Activated naive CD4-positive, alpha-beta T cell treated with anti-CD3 and anti-CD28 coated beads, Interleukin-2, amount 10 ng/mL, durations not matched to agents 7 days and 5 days (primary cell): ENCODE measurements at places on chromosomes 5 and 9.
A peak's percentile ranks its signal among the peaks of the same experiment; 100 is the strongest.

DNA sequence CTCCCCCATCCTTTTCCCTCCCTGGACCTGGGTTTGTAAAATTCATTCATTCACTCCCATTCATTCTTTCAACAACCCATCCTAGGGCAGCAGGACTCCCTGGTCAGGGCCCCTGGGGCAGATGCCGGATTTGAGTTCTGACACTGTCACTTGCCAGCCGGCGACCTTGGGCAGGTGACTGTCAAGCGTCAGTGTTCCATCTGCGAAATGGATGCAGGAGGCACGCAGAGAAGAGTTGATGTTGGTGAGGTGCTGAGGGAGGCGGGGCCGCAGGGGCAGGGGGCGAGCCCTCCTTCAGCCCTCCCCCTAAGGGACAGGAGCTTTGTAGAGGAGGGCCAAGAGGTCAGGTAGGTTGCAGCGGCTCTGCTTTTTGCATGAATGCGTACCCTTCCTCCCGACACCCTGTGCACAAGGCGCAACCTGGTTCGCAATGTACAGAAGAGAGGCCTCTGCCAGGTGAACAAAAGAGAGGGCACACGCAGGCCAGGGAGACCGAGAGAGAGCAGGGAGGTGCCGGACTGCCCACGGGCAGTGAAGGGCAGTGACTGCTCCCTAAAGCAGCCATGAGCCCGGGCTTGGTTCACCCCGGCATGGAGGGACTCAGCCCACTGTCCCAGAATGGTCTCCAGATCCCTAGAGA lies 128.1 kb downstream of the BARX1 start:
- peaks cover 6% of the 10 kb centered on the region for H3K4me1 ChIP-seq
- DNase-seq = no peak
- H3K4me3 ChIP-seq = no peak overlapping the region
- no peak overlapping the region for H3K27ac ChIP-seq
- H3K36me3 ChIP-seq = no peaks in the 10 kb centered on the region

DNA sequence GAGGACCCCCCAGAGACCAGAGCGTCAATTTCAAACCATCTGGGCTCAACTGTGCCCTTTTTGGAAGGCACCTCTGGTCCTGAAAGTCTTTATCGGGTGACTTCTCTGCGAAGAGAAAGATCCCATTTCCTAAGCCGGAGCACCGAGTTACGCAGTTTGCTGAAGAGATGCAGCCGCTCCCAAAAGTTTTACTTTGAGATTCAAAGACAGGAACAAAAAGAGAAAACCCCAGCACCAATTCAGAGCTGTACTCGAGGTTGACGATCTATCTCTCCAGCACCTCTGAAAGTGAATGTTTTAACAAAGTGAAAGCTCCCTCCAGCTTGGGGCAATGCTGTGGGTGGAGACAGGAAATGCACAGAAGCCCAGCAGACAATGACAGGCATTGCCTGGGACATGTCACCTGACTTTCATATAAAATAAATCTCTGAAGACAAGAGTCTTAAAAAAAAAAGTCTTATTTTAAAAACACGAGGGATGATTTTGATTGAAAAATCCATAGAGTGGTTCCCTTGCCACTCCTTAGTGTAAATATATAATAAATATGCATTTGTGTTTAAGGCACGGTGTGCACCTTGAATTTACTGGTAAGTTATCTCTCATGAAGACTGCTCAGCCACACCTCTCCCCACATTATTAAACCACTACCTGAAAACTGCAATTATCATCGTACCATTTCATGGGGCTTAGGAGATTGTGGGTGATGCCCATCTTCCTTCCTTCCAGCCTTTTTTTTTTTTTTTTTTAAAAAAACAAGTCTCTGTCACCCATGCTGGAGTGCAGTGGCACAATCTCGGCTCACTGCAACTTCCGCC lies 79.9 kb downstream of the FNBP1 start:
- peaks cover 58% of the 10 kb centered on the region for H3K36me3 ChIP-seq
- H3K27ac ChIP-seq = peak overlapping the region; percentile 98
- peak; percentile 87 for DNase-seq
- peaks cover 76% of the 10 kb centered on the region for H3K4me1 ChIP-seq
- H3K27me3 ChIP-seq = no peaks in the 10 kb centered on the region

DNA sequence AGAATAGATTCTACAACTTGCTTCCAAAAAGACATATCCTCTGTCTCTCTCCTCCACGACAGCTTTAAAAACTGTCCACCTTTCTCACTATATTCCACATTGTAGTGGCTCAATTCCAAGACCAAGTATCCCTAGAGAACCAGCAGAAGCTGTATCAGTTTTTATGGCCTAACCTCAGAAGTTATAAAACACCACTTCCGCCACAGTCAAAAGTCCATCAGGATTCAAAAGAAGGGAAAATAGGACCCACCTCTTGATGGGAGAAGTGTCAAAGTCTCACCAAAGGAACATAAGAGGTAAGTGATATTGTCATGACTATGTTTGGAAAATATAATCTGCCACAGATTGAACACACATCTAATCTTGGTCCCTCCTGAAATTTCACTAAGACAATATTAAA lies 299.2 kb upstream of the RGMB start:
- H3K4me3 ChIP-seq = no peak overlapping the region
- DNase-seq = no peak
- H3K36me3 ChIP-seq = no peaks in the 10 kb centered on the region
- H3K4me1 ChIP-seq = peaks cover 3% of the 10 kb centered on the region

DNA sequence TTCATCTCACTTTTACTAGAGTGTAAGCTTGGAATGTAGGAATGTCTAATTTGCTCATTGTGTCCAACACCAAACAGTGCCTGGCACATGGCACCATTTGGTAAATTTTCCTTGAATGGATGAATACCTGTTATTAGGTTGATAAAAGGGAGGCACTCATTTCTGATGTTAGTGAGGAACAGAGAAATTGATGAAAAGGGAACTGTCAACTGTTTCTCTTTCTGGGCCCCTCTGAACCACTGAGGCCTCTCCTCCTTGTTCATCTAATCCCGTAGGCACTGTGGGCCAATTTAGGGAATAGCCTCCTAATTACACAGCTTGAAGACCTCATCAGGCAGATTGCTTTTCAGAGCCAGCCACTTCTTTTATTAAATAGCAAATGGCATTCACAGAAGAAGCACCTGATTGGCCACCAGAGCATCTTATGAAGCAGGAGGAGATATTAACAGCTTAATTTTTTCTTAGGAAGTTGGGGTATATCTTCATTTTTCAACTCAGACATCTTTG lies 22.6 kb downstream of the MRRF start:
- H3K27me3 ChIP-seq = no peaks in the 10 kb centered on the region
- H3K27ac ChIP-seq = no peak overlapping the region
- no peaks in the 10 kb centered on the region for H3K4me1 ChIP-seq
- H3K4me3 ChIP-seq = no peak overlapping the region
- H3K36me3 ChIP-seq = peaks cover 31% of the 10 kb centered on the region
- DNase-seq = no peak

DNA sequence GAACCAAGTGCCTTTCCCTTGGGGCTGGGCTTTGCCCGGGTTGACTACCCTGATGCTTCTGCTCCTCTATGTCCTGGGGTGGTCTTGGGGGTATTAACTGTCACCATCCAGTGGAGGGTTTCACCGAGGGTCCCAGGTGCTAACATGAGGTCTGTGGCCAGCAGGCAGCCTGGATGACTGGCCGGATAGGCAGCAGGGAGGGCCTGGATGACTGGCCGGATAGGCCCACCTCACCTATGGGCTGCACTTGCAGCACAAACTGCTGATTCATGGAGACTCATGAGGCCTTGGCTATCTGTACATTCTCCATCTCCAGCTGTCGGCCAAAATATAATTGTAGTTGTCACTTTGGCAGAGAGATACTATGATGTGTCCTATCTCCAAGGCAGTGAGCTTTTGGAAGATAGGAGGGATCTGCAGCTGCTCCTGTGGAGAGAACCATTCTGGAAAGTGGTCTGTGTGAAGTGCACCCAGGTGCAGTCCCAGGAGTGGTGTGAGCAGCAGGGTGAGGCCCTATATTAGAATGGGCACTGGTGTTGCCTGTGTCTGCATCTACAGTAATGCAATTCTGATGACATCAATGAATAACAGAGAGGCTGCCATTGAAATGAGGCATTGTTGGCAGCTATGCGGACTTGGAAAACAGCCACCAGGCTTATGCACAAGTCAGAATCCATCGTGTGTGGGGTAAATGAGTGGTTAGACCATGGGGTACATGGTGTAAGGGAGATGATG lies 26.3 kb upstream of the CDKN2AIPNL start:
- no peak overlapping the region for H3K4me3 ChIP-seq
- peaks cover 8% of the 10 kb centered on the region for H3K27me3 ChIP-seq
- H3K36me3 ChIP-seq = no peaks in the 10 kb centered on the region
- no peak for DNase-seq
- no peak overlapping the region for H3K27ac ChIP-seq

DNA sequence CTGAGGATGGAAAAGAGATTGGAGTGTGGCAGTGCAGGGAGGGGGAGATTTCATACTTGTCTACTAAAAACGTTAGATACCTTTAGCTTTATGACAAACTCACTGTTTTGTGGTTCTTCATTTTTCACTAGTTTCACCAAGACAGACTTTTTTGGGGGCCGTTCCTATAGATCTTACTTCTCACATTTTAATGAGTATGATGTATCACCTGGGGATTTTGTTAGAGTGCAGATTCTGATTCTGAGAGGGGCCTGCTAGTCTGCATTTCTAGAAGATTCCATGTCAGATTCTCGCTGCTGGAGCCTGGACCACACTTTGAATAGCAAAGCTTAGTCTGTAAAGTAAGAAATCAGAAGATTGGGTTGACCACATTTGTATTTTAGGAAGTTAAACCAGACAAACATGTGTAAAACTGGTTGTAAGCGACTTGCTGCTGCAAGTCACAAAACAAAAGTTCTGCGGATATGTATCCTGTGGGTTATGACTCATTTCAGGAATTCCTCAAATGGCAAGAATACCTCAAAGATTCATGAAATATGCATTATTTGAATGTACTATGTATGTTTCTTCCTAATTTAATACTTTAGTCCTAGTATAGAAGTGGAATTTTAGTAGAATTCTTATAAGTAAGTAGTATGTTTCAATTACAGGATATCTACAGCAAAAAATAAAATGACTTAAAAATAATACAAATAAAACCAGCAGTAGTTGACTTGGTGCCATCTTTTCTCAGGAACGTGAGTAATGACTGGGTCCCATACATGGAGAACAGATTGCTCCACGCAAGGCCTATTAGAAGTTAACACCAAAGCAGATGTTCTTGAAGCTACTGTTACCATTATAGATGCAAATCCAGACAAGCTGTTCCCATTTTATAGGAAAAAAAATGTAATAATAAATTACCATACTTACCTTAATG lies 27.8 kb downstream of the NFIL3 start:
- H3K4me3 ChIP-seq = no peak overlapping the region
- DNase-seq = no peak
- H3K4me1 ChIP-seq = peaks cover 19% of the 10 kb centered on the region
- peaks cover 10% of the 10 kb centered on the region for H3K27me3 ChIP-seq
- peak overlapping the region; percentile 77 for H3K27ac ChIP-seq

DNA sequence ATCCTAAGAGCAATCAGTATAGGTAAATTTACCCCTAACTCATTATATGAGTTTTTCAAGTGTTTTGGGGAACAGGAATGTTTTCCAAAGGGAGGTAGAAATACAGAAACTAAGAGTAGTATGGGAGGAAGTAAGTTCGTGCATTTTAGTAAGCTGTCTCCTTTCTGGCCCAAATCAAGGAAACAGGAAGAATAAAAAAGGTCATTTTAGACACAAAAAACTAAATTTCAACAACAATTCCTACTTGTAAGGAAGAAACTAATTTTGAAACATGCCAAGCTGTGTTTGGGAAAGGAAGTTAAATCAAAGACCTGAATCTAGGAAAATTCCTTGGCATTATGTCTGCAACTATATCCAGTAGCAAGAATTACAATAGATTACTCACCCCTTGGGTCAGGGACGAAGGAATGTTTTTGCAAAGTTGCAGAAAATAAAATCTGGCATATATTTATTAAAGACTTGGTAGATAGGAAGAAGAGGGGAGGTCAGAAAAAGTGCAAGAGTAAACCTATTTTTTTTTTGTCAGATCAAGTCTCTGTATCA lies 6.5 kb upstream of the RPS6 start:
- peaks cover 4% of the 10 kb centered on the region for H3K27me3 ChIP-seq
- peaks cover 6% of the 10 kb centered on the region for H3K4me1 ChIP-seq
- no peaks in the 10 kb centered on the region for H3K36me3 ChIP-seq

- H3K4me1 ChIP-seq = no peaks in the 10 kb centered on the region
- H3K4me3 ChIP-seq = no peak overlapping the region
- H3K27me3 ChIP-seq = no peaks in the 10 kb centered on the region
- no peak overlapping the region for H3K27ac ChIP-seq
Measured at GRCh38 chr9:97284798-97285197, 22.7 kb upstream of the CCDC180 start.

GRCh38 chr9:24007185-24007584 lies 181.1 kb upstream of the ELAVL2 start:
- H3K36me3 ChIP-seq = no peaks in the 10 kb centered on the region
- no peak overlapping the region for H3K4me3 ChIP-seq
- H3K27ac ChIP-seq = no peak overlapping the region
- no peaks in the 10 kb centered on the region for H3K4me1 ChIP-seq
- DNase-seq = no peak

- peaks cover 5% of the 10 kb centered on the region for H3K4me1 ChIP-seq
- no peak for DNase-seq
- H3K4me3 ChIP-seq = no peak overlapping the region
- peaks cover 20% of the 10 kb centered on the region for H3K27me3 ChIP-seq
- no peak overlapping the region for H3K27ac ChIP-seq
Measured at GRCh38 chr9:27387722-27388121, 90.8 kb upstream of the EQTN start.

DNA sequence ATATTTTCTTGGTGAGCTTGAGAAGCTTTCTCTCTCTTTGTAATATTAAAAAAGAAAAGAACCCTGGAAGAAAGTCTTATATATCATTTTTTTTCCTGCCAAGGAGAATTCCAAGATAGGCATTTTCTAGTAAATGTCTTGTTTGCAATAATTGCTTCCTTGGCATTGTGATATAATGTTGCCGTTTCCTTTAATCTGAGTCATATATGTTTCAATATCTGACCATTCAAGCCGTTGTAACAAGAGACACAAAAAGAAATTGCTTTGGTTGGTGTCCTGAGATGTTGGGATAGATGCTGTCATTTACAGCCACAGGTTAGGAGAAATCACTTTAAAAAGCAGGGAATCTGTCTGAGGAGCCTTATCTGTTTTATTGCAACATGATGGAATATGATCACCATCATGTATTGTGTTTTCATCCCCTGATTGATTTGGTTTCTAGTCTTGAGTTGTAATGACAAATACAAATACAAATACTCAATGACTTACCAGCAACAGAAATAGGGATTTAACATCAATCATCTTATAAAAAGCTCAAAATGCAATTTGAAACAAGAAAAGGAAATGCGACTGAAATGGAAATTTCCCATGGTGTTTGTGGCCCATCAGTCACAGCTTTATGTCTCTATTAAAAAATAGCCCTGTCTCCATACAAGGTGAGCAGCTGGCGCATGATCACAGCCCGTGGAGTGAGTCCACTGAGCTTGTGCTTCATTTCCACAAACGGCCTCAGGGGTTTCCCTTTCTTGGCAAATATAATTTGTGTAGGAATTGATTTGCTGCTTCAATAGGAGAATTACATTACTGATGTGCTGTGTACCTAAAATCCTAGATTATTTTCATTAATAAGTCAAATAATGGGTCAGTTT lies 250.1 kb upstream of the TRPC7 start:
- DNase-seq = no peak
- no peak overlapping the region for H3K27ac ChIP-seq
- H3K36me3 ChIP-seq = no peaks in the 10 kb centered on the region
- H3K4me3 ChIP-seq = no peak overlapping the region
- no peaks in the 10 kb centered on the region for H3K4me1 ChIP-seq
